ENCODE measurements at places on chromosomes 12 and 14. TPM values are rescaled to one million over a fixed set of nuclear protein-coding genes. Genes with fewer than 3 reads are reported as not detected.

SUPT16H gene
- total RNA-seq = 104 TPM

PLEKHD1 gene
- 0.05 TPM for total RNA-seq

LMNTD1 gene
- total RNA-seq = 0.30 TPM

HELB gene
- total RNA-seq = 6.2 TPM

GALNT8 gene
- total RNA-seq = not detected

PPM1H gene
- 3.0 TPM for total RNA-seq

ANKS1B gene
- not detected for total RNA-seq

RNASE4 gene
- total RNA-seq = 0.61 TPM

CBLN3 gene
- total RNA-seq = 0.75 TPM

RNF212B gene
- total RNA-seq = not detected

DPF3 gene
- total RNA-seq = 1.6 TPM

EPYC gene
- total RNA-seq = not detected

AP1G2 gene
- 10.2 TPM for total RNA-seq

RTL1 gene
- total RNA-seq = 0.05 TPM

KRT85 gene
- total RNA-seq = not detected

NYNRIN gene
- 0.37 TPM for total RNA-seq

CPNE6 gene
- total RNA-seq = not detected

Measured in A375 (cell line).